ENCODE measurements at places on chromosomes 2 and 18.

GRCh38 chr2:66782780-66783361 is 347.9 kb downstream of the MEIS1 start:
- DNase-seq = no peak
- H3K27me3 ChIP-seq = no peaks in the 10 kb centered on the region
- no peak overlapping the region for H3K27ac ChIP-seq
- H3K36me3 ChIP-seq = no peaks in the 10 kb centered on the region
- H3K4me3 ChIP-seq = no peak overlapping the region
- no peaks in the 10 kb centered on the region for H3K4me1 ChIP-seq

- no peak for DNase-seq
- H3K4me1 ChIP-seq = no peaks in the 10 kb centered on the region
- no peak overlapping the region for H3K27ac ChIP-seq
- no peaks in the 10 kb centered on the region for H3K36me3 ChIP-seq
These were observed 146.0 kb downstream of the NRXN1 start for GRCh38 chr2:50885948-50886347.

DNA sequence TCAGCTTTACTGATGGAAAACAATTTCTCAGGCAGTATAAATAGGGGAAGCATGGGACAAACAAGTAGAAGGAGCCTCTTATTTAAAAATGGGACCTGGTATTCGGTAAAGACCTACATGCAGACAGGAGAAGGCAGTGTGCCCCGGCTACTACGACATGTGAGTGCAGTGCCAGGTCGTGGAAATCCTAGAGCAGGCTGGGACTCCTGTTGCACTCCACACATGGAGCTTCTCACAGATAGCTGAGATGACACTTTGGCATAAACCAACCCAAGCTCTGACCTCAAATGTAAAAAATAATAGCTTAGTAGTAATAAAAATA is 885 bp upstream of the DSEL start:
- DNase-seq = no peak
- H3K4me1 ChIP-seq = no peaks in the 10 kb centered on the region
- H3K4me3 ChIP-seq = peak overlapping the region; percentile 53
- no peaks in the 10 kb centered on the region for H3K27me3 ChIP-seq

DNA sequence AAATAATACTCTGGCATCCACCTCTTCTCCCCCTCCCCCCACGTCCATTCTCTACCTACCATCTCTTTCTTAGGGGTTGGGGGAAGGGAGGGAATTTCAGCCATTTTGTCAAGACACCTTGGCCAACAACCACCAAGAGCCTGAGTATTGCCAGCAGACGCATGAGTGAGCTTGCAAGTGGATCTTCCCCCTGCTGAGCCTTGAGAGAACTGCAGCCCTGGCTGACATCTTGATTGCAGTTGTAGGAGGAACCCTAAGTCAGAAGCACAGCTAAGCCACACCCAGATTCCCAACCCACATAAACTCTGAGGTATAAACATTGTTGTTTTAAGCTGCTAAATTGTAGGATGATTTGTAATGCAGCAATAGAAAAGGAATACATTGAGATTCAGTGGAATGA is 165.6 kb downstream of the TMEFF2 start:
- no peak overlapping the region for H3K4me3 ChIP-seq
- peak; percentile 55 for DNase-seq
- no peaks in the 10 kb centered on the region for H3K27me3 ChIP-seq
- H3K4me1 ChIP-seq = no peaks in the 10 kb centered on the region

GRCh38 chr2:209823484-209823883 is 51.9 kb downstream of the UNC80 start:
- no peaks in the 10 kb centered on the region for H3K4me1 ChIP-seq
- H3K27me3 ChIP-seq = no peaks in the 10 kb centered on the region
- H3K27ac ChIP-seq = no peak overlapping the region

GRCh38 chr2:148756292-148756975 is 111.9 kb downstream of the EPC2 start:
- no peak overlapping the region for H3K27ac ChIP-seq
- H3K4me3 ChIP-seq = no peak overlapping the region
- no peaks in the 10 kb centered on the region for H3K36me3 ChIP-seq
- H3K4me1 ChIP-seq = peaks cover 2% of the 10 kb centered on the region
- no peak for DNase-seq

- no peak overlapping the region for H3K4me3 ChIP-seq
- H3K36me3 ChIP-seq = no peaks in the 10 kb centered on the region
- no peak for DNase-seq
- no peak overlapping the region for H3K27ac ChIP-seq
These were observed 29.2 kb upstream of the ZDBF2 start for GRCh38 chr2:206245265-206245672.

GRCh38 chr18:13455960-13456481 is 237.5 kb downstream of the LDLRAD4 start:
- H3K27ac ChIP-seq = no peak overlapping the region
- no peaks in the 10 kb centered on the region for H3K27me3 ChIP-seq
- DNase-seq = no peak
- H3K4me3 ChIP-seq = no peak overlapping the region

GRCh38 chr2:200377355-200378336 is 71.2 kb downstream of the SPATS2L start:
- no peak overlapping the region for H3K27ac ChIP-seq
- H3K4me1 ChIP-seq = peaks cover 12% of the 10 kb centered on the region
- DNase-seq = no peak
- H3K36me3 ChIP-seq = no peaks in the 10 kb centered on the region
- no peaks in the 10 kb centered on the region for H3K27me3 ChIP-seq
- no peak overlapping the region for H3K4me3 ChIP-seq

- H3K4me3 ChIP-seq = no peak overlapping the region
- H3K4me1 ChIP-seq = no peaks in the 10 kb centered on the region
- H3K27me3 ChIP-seq = no peaks in the 10 kb centered on the region
- DNase-seq = no peak
- no peaks in the 10 kb centered on the region for H3K36me3 ChIP-seq
These were observed 83.7 kb upstream of the UBXN4 start for GRCh38 chr2:135657806-135658582.

GRCh38 chr2:46615555-46615954 is 136.2 kb downstream of the TMEM247 start:
- H3K27ac ChIP-seq = no peak overlapping the region
- no peak overlapping the region for H3K4me3 ChIP-seq
- no peaks in the 10 kb centered on the region for H3K4me1 ChIP-seq
- no peaks in the 10 kb centered on the region for H3K27me3 ChIP-seq
- DNase-seq = no peak
- H3K36me3 ChIP-seq = no peaks in the 10 kb centered on the region

DNA sequence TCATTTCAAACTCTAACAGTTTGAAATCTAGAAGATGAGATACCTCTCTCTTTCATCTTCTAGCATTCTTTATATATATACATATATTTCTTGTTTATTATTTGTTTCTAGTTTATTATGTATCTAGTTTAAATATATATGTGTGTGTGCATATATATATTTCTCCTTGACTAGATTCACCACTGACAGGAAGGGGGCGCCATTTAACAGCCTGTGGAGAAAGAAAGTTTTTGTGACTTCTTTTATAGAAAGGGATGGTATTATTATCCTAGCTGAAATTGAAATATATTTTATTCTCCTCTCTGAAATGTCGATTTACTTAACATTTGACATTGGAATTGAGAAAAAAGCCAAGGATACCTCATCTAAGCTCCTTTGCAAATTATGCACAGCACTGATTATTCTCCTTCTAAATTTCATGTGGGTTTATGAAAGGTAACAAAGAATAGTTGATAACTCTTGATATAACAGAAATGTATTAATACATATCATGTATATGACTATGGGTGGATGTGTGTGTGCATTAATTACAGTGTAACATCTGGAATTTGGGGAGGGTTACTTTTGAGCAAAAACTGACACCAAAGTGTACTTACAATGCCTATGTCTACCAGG is 160.7 kb upstream of the NT5C1B start:
- H3K27ac ChIP-seq = no peak overlapping the region
- H3K4me1 ChIP-seq = peaks cover 2% of the 10 kb centered on the region
- no peak overlapping the region for H3K4me3 ChIP-seq
- H3K36me3 ChIP-seq = no peaks in the 10 kb centered on the region
- no peak for DNase-seq

DNA sequence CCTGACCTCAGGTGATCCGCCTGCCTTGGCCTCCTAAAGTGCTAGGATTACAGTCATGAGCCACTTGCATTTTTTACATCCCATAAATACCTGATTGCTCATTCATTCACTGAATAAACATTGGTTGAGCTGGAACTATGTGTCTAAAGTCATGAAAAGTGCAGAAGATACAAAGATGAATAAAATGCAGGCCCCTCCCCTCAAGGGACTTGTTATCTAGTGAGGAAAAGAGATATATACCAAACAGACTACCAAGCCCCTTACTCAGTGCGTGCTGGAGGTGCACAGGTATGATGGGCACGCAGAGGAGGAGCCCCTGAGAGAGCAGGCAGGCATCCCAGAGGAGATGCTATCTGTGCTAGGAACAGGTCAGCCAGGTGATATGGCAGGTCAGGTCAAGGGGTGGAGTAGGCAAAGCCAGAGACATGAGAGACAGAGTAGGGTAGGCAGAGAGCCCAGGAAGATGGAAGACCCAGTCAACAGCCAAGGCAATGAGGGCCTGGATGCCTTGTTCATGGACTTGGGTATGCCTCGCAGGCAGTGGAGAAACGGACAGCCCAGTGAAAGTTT is 7.7 kb downstream of the FHL2 start:
- no peaks in the 10 kb centered on the region for H3K27me3 ChIP-seq
- 0 out of 2 replicates have a peak, but pooled peaks cover 1% of the 10 kb centered on the region for H3K36me3 ChIP-seq
- H3K27ac ChIP-seq = no peak overlapping the region
- no peak for DNase-seq

- DNase-seq = no peak
- H3K4me1 ChIP-seq = peaks cover 3% of the 10 kb centered on the region
- no peaks in the 10 kb centered on the region for H3K27me3 ChIP-seq
- no peaks in the 10 kb centered on the region for H3K36me3 ChIP-seq
- H3K4me3 ChIP-seq = no peak overlapping the region
- no peak overlapping the region for H3K27ac ChIP-seq
These were observed 146.6 kb downstream of the TNS1 start for GRCh38 chr2:217856159-217856558.

DNA sequence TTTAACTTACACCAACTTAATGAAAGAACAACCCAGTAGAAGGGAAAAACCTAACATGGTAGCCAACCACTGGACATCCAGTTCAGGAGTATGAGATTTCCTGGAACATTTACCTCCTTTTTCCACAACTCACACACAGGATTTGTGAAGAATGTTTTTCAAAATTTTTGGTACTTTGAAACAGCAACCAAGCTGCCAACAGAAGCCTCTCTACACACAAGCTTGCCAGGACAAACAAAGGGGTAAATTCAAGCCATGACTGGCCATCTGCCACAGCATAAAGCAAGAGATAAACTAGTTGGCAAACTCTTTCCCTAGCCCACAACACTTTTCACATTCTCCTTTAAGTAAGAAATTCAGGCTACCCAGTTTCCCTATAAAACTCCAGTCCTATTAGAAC is 21.4 kb downstream of the MGAT4A start:
- no peaks in the 10 kb centered on the region for H3K27me3 ChIP-seq
- no peak for DNase-seq
- no peaks in the 10 kb centered on the region for H3K36me3 ChIP-seq
- H3K4me1 ChIP-seq = no peaks in the 10 kb centered on the region
- H3K4me3 ChIP-seq = no peak overlapping the region

GRCh38 chr18:49690312-49690711 is 123.0 kb downstream of the ACAA2 start:
- no peaks in the 10 kb centered on the region for H3K36me3 ChIP-seq
- DNase-seq = no peak
- no peaks in the 10 kb centered on the region for H3K4me1 ChIP-seq

DNA sequence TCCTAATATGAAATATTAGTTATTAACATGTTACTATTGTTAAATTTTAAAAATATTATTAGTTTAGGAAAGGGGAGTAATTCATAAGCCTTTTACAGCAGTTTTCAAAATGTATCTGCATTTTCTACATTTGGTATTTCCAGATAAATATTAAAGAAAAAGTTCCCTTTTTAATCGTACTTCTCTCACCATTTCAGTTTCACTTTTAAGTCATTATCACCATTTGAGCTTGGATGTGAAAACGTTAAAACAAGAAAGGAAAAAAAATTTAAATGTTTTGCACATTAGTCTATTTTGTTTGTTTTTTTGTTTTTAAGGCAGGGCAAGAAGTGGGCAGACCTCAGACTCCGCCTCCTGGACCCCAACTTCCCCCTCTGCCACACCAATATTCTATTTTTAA is 3.3 kb upstream of the SRSF7 start:
- H3K4me1 ChIP-seq = no peaks in the 10 kb centered on the region
- no peak for DNase-seq
- H3K4me3 ChIP-seq = no peak overlapping the region

DNA sequence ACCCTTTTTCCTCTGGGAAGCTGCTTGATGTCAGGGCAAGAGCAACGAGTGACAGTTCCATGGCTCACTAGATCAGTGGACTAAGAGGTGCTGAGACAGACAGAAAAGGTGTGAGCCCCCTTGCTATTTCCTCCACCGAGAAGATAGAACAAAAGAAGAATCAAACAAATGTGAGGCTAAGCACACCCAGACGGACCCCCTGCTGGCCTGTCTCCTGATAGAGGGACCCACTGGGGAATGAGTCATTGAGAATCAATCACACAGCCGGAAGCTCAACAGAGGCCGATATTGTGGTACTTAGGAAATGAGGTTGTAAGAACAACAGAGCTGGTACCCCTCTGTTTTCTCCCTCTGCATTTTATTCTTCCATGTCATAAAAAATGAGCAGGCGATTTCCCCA is 89.8 kb upstream of the TEX51 start:
- H3K4me3 ChIP-seq = no peak overlapping the region
- peaks cover 4% of the 10 kb centered on the region for H3K4me1 ChIP-seq
- no peaks in the 10 kb centered on the region for H3K27me3 ChIP-seq
- H3K36me3 ChIP-seq = no peaks in the 10 kb centered on the region
- H3K27ac ChIP-seq = no peak overlapping the region

DNA sequence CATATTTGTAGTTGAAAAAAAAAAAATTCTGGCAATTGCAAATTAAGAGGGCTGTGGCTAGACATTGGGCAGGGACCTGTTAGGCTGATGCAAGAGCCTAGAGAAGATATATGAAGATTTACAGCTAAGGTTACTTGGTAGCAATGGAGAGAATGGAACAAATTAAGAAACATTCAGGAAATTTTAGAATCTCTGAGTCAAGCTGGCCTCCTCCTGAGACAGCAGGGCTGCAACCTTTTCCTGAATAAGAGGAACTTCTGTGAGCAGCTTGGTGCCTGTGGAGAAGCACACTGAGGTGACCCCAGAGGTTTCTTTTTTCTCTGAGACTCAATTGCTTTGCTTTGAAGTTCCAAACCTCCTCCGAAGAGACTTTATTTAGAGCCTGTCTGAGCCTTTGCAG is 118.6 kb upstream of the LRATD1 start:
- H3K36me3 ChIP-seq = no peaks in the 10 kb centered on the region
- DNase-seq = peak; percentile 5
- H3K27ac ChIP-seq = no peak overlapping the region
- no peak overlapping the region for H3K4me3 ChIP-seq
- H3K4me1 ChIP-seq = no peaks in the 10 kb centered on the region

GRCh38 chr2:81645745-81646301 is 1341.3 kb upstream of the LRRTM1 start:
- DNase-seq = no peak
- H3K36me3 ChIP-seq = no peaks in the 10 kb centered on the region
- no peak overlapping the region for H3K4me3 ChIP-seq
- no peaks in the 10 kb centered on the region for H3K27me3 ChIP-seq
- no peak overlapping the region for H3K27ac ChIP-seq
- H3K4me1 ChIP-seq = peaks cover 3% of the 10 kb centered on the region

GRCh38 chr2:101843048-101843447 is 145.5 kb downstream of the MAP4K4 start:
- no peak overlapping the region for H3K4me3 ChIP-seq
- H3K36me3 ChIP-seq = peaks cover 10% of the 10 kb centered on the region
- H3K27me3 ChIP-seq = no peaks in the 10 kb centered on the region
- H3K27ac ChIP-seq = no peak overlapping the region
- no peak for DNase-seq

GRCh38 chr2:60044484-60044883 is 509.0 kb downstream of the BCL11A start:
- H3K27ac ChIP-seq = no peak overlapping the region
- no peaks in the 10 kb centered on the region for H3K4me1 ChIP-seq
- DNase-seq = no peak
- no peaks in the 10 kb centered on the region for H3K36me3 ChIP-seq
- H3K4me3 ChIP-seq = no peak overlapping the region
